ENCODE measurements at places on chromosomes 5 and 9. TPM values are rescaled to one million over a fixed set of nuclear protein-coding genes. Genes with fewer than 3 reads are reported as not detected.
A peak's percentile ranks its signal among the peaks of the same experiment; 100 is the strongest.

- DNase-seq: no peak
These were observed 26.9 kb upstream of the FEM1C start for GRCh38 chr5:115571441-115571878.

- no peak for DNase-seq
These were observed 5.0 kb downstream of the CHSY3 start for GRCh38 chr5:129909225-129909624.

C5orf34 gene
- total RNA-seq: 3.3 TPM

GRCh38 chr9:81979196-81979595 lies 9.4 kb upstream of the SPATA31D1 start:
- DNase-seq: peak; percentile 54

- no peak for DNase-seq
These were observed 258.9 kb upstream of the IRX2 start for GRCh38 chr5:3010301-3010952.

SHISAL2B gene
- not detected for total RNA-seq
